ENCODE measurements at places on chromosomes 6 and 20.
A peak's percentile ranks its signal among the peaks of the same experiment; 100 is the strongest.

GRCh38 chr20:9070304-9070703 lies 1.4 kb downstream of the PLCB4 start:
- no peak for DNase-seq

- DNase-seq, result no peak
These were observed 13.0 kb downstream of the GFOD1 start for GRCh38 chr6:13474360-13474759.

- DNase-seq, result peak; percentile 76
These were observed at the start of gene RAD21L1 for GRCh38 chr20:1225783-1226654. Gene RAD21L1 (plus strand): TSS chr20:1226044. CDS start chr20:1228454, 2,410 bp downstream.

DNA sequence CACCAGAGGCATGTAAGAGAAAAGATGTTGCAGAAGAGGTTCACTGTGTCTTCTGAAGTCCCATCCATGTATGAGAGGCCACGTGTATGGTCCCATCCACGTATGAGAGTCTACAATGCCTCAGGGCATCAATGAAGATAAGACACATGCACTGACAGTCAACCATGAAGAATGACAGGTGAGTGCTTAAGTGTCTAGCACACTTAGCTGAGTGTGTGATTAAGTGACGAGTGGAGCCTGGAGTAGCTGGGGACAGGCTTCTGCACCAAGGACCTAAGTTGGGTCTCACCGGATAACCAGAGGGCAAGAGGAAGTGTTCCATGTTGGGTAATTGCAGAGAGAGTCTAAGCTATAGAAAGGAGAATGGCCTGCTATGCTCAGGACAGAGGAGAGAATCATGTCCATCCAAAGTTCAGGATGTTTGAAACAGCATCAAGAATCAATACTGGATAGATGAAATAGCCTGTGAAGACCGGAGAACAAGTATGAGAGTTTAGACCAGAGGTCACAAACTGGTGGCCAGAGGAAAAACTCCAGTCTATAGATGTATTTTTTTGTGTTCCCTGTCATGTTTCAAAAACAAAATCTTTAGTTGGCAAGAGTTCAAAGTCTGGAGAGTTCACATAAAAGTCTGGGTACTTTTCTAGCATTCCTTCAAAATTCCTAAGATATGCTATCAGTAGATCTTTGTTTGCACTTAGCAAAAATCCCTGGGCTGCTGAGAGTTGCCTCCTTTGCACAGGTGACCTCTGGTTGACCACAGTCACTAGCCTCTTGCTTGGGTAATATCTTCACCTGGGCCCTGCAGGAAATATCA lies 165.8 kb downstream of the KIF16B start:
- no peak for DNase-seq

DNA sequence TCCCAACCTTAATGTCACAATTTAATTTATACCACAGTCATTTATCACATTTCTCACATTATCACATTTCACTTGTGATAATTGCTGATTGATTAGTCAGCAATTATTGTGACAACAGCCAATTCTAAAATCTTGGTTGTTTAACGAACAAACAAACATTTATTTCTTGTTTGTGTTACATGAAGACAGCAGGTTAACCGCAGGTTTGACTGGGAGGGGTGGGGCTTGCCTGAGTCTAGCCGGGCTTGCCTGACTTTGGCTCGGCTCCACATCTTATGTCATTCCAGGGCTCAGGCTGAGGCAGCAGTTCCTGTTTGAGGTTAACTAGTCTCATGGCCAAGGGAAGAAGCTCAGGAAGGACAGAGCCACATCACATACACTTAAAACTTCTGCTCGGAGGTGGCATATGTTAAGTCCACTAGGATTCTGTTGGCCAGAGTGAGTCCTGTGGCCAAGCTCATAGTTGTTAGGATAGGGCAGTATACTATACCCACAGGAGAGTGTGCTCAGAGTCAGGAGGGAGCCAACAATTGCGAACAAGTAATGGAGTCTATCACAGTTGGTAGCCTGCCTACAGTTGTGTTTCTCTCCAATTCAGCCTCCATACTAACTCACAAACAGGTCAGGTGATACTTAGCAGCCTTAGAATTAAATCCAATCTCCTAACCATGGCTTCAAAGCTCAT lies 90.0 kb upstream of the IFNGR1 start:
- DNase-seq, result no peak

DNA sequence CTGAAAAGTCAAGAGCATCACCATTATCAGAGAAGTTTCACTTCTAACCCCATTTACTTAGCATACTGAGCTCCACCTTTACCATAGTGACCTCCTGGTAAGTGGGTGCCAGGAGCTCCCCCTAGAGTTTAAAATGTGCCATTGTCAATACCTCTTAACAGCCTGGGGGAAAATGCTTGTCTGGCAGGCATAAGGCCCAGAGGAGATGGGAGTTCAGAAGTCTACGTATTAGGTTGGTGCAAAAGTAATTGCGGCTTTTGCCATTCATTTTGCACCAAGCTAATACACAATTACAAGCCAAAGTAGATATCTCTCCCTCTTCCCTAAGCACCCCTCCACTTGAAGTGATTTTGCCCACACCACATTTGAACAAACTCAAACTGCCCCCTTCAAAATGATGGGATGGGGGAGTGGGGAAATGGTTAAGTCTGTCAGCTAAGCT lies 919.0 kb downstream of the KIF16B start:
- DNase-seq, result no peak

- no peak for DNase-seq
These were observed 69.8 kb upstream of the GNRH2 start for GRCh38 chr20:2973574-2973973.

- DNase-seq, result no peak
These were observed 172.8 kb upstream of the SPTLC3 start for GRCh38 chr20:12835999-12836398.

DNA sequence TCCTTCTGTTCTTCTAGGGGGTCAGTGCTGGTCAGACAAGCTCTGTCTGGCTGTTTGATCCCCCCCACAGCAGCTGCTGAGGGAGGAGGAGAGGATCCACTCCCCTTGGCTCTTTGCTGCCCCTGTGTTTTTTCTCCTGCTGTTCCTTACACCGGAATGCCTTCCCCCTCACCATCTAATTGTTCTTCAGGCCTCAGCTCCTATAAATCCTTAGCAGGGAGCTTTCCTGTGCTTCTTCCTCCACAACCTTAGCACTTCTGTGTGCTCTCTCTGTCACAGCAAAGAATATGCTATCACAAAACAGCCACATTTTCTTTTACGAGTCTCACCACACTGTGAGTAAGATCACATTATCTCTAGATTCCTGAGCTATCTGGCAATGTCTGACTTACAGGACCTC lies 196.6 kb downstream of the OTOR start:
- DNase-seq, result no peak

GRCh38 chr6:6123803-6124202 lies 117.1 kb upstream of the NRN1 start:
- no peak for DNase-seq

DNA sequence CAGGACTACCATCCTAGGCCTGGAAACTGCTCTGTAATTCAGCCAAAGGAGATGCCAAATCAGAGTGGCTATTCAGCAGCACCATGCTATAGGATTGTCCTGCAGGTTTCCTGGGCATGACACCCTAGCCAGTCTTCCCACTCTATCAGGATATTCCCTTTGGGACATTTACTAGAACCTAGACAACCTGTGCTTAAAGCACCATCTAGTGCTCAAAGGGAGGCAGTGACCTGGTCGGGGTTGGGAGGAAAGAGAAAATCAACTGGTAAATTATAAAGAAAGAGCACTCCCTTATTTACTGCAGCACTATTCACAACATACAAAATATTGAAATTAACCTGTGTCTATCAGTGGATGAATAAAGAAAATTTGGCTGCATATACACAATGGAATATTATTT lies 67.2 kb upstream of the SMLR1 start:
- no peak for DNase-seq

DNA sequence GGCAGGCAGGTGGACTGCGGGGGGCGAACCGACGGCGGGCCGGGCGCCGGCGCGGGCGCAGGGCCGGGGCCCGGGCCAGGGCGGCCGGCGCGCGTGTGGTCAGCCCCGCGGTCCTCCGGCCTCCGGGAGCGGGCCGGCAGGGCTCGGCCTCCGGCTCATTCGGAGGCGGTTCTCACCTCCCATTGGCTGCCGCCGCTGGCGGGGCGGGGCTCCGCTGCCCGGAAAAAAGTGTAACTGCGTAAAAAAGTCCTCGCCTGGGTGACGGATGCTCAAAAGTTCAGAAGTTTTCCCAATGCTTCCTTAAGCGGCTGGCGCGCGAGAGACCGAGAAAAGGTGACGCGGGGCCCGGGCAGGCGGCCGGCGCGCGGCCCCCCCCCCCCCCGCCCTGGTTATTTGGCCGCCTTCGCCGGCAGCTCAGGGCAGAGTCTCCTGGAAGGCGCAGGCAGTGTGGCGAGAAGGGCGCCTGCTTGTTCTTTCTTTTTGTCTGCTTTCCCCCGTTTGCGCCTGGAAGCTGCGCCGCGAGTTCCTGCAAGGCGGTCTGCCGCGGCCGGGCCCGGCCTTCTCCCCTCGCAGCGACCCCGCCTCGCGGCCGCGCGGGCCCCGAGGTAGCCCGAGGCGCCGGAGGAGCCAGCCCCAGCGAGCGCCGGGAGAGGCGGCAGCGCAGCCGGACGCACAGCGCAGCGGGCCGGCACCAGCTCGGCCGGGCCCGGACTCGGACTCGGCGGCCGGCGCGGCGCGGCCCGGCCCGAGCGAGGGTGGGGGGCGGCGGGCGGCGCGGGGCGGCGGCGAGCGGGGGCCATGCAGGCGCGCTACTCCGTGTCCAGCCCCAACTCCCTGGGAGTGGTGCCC lies at the start of gene FOXC1:
Gene FOXC1, plus strand, starts transcription at position 268 of the 849 bp plus-strand sequence. Its CDS starts 531 bp downstream, at position 799.
- DNase-seq, result no peak

GRCh38 chr6:152368751-152369624 lies 268.2 kb downstream of the SYNE1 start:
- no peak for DNase-seq

DNA sequence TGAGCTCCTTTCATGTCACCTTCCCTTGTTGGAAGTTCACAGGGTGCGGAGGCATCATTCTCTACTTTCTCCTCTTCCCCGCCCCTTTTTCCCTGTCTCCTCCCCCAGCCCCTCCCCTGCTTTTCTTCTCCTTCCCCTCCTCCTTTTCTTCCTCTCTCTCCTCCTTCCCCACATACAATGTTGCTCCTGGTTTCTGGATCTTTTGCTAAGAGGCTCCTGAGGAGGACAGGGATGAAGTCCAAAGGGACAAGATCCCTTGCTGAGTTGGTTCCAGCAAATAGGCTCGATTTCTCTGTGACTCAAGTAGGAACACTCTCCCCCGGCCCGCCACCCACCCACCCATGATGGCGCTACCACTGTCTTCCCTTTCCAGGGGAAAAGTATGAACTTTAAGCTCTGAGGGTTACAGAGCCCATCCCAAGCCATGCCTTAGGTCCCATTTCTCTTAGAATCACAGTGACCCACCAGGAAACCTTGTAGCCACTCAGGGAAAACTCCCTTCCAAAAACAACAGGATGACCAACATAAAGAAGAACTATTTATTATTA lies 852 bp upstream of the TFEB start:
- no peak for DNase-seq

GRCh38 chr6:63858691-63859090 lies 223.1 kb downstream of the PHF3 start:
- no peak for DNase-seq

DNA sequence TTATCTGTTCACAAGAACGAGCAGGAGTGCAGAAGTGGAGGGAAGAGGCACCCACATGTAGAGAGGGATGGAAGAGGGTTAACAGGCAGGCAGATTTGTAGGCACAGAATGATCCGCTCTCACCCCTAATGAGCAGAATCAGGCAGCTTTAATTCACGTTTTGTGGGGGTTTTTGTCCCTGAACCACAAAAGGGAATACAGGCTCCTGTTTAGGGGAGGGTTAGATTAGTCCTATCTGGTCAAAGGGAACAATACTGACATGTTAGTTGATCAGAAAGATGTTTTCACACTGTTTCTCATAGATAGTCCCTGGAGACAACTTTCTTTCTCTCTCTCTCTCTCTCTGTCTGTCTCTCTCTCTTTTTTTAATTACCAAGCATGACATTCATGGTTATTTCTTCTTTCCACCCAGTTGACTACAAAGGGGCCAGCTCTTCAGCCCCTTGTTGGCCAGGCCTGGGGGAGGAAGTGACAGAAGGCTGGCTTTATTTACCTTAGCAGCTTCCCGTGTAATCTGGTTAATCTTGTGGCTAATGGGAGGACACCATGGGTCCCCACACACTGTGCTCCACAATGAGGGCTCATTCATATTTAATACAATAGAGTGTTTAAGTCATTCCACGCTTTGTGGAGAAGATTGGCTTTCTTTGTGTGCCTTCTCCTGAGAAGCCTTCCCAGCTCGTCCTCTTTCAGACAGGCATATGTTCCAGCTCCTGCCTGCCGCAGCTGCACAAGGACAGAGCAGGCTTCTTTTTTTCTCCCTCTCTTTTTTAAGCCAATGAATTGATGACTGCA lies 958.8 kb downstream of the TFAP2A start:
- DNase-seq, result no peak

GRCh38 chr6:138592749-138593123 lies 93.4 kb upstream of the NHSL1 start:
- no peak for DNase-seq

GRCh38 chr20:57093766-57094165 lies 172.7 kb downstream of the BMP7 start:
- DNase-seq, result no peak

DNA sequence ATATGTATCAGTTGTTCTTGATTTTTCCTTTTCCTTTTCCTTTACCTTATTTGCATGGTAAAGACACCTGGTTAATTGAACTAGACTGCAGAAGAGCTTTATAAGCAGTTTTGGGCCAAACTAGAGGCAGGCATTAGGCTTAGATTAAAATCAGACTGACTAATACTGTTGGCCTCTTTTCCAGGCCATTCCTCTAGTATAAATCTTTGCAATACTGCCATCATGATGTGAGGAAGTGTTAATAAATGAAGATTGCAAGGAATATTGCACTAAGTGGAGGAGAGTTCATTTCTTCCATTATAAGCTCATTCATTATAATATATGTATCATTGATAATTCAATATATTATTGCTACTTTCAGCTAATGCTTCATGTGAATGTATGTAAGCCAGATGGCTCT lies 163.8 kb downstream of the MMUT start:
- DNase-seq, result no peak

DNA sequence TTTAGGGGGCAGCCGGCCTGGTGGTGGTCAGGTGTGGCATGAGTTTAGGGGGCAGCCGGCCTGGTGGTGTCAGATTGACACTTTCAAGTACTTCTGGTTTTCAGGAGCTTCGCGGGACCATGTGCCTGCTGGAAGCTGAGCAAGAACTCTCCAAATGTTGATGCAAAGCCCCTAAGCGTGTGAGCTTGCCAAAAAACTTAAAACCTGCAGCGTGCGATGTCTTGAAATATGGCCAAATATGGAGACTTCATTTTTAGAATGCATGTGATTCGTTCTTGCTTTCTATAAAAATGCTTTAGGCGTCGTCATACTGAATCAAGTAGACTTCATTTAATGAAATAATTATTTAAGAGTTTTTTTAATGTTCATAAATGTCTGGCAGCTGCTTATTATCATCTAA lies 149.4 kb downstream of the SMOC2 start:
- DNase-seq, result no peak

GRCh38 chr20:51319522-51319921 lies 223.0 kb downstream of the NFATC2 start:
- DNase-seq, result no peak

GRCh38 chr6:18019539-18020534 lies 32.4 kb upstream of the KIF13A start:
- DNase-seq, result no peak

Data from stimulated activated CD8-positive, alpha-beta memory T cell treated with anti-CD3 and anti-CD28 coated beads, Interleukin-2, amount 100 ng/mL, for 1 hour (primary cell).